NCI-H2029 (cell line): ENCODE measurements at places on chromosomes 5 and 9.

GRCh38 chr5:61638476-61638875, 306.4 kb downstream of the ZSWIM6 start:
- DNase-seq = no peak

DNA sequence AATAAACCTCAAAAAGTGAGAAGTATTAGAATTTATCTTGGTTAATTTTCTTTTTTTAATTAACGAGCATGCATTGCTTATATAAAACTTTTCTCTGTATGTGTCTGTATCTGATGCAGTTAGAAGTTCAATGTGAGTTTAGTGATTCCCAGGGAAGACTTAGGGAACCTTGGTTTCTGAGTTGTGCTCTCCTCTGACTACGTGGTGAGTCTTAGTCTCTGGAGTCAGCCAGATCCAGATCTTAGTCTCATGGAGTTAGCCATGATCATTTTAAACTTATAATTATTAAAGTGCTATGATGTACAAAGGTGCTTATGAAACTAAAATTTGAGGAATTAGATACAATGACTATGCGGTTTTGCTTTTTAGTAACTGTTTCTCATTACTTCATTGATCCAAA, 285.3 kb upstream of the DMRT1 start:
- DNase-seq = no peak

DNA sequence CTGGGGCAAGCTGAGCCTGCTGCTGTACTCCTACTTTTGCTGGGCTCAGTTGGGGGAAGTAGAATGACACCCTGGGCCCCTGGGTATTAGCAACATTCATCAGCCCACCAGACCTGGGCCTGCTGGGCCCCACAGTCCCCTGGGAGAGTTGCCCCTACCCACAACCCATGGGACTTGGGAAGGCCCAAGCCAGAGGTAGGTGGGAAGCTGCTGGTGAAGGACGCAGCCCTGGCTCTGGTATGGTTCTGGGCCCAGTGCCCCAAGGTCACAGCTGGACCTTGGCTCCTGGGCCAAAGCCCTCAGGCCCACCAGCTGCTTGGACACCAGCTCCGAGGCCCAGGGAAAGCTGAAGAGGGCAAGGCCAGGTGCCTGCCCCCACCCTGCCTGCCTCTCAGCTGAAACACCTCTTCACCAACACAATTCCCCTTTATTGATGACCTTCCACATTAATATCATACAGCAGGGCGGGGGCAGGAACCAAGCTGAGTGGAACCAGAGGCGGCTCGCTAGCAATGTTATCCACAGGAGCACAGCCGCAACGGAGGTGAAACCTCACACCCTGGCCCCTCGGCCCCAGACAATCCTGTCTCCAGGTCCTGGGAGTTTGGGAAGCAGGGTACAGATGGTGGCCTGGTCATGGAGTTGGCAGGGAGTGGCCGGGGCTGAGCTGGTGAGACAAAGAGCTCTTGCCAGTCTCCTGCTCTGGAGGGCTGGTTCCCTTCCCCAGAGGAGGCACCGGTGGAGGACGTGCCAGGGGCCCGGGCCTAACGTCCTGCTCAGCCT, 13.7 kb downstream of the DOLPP1 start:
- no peak for DNase-seq

GRCh38 chr9:133210609-133211008, 1.6 kb upstream of the OBP2B start:
- DNase-seq = no peak

DNA sequence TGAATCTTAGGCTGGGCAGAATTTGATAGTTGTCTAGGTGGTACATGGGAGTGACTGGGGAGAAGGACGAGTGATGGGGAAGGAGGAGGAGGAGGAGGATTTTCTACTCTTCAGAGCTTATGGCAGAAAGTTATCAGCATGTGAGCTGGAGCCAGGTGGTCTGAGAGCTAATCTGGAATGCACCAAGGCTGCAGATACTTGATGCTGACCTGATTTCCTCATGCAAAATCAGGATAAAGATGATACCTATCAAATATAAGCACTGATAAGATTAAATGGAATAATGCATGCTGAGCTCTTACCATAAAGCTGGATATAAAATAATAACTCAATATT, 250.4 kb downstream of the SEMA5A start:
- no peak for DNase-seq

- DNase-seq = no peak
These were observed 5.4 kb downstream of the MRPL36 start for GRCh38 chr5:1793966-1794900.

DNA sequence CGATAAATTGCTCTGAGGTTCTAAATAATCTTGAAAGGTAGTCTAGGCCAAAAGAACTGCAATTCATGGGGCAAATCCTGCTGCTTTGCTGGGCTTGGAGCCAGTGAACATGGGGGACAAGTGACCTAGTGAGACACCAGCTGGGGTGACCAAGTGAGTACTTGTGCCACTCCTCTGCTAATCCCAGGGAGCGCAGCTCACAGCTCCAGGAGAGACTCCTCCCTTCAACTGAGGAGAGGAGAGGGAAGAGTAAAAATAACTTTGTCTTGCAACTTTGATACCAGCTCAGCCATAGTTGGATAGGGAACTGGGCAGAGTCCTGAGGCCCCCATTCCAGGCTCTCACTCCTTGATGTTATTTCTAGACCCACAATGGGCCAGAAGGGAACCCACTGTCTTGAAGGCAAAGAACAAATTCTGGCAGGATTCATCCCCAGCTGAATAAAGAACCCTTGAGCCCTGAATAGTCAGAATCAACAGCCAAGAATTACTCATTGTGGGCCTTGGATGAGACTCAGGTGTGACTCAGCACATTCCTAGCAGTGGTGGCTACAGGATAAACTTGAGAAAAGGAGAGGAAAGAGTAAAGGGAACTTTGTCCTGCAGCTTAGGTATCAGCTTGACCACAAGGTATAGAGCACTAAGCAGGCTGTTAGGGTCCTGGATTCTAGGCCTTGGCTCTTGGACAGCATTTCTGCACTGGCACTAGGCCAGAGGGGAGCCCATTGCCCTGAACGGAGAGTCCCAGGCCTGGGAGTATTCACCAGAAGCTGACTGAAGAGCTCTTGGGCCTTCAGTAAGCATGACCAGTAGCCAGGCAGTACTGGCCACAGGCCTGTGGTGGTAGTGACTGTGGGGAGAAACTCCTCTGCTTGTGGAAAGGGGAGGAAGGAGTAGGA, 288.3 kb upstream of the CDH18 start:
- no peak for DNase-seq

DNA sequence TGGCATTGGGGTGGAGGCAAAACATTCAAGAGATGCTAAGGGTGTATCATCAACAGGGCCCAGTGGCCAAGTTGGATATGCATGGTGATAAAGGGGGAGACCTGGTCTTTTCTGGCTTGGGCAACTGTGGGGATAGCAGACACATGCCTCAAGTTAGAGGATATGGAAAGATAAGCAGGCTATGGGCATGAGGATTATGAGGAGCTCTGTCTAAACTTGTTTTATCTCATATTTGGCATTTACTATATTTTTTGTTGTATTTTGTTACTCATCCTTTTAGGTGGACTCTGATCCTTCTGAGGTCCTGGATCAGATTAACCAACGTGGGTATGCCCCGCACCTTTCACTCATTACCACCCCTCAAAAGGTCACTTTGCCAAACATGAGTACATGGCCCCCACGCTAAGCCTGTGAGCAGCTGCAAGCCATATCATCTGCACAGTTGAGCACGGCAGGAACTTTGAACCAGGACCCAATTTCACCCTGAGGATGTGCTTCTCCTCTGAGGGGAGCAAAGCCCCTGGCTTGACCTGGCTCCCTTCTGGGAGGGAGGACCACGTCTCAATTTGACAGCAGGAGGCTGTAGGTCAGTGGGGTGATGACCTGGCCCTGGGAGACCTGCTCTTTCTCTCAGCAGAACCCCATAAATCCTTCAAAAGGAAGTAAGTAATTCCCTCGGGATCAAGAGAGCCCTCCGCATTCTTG, 71.1 kb upstream of the CD180 start:
- no peak for DNase-seq

GRCh38 chr9:27538647-27539046, 9.0 kb upstream of the MOB3B start:
- DNase-seq = no peak

DNA sequence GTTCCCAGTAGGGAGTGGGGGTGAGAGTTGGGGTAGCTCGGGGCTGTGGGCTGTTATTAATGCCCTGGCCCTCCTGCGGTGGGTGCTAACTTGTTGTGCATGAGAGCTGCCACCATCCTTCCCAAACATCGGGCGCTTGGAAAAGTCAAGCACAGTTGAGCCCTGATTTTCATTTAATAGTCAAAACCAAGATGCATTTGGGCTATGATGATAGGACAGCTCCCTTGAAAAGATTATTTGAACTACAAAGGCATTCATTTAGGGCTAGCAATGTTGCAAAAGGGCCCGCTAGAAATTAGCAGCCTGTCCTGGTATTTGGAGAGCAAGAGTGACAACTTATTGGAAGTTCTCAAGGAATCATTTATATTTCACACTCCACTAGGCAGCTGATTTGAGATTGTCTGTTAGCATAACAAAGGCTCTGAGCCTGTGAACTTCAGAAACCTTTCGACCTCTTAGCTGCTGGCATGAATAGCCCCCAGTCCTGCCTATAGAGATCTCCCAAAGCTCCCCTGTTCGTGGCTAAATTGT, 128.2 kb upstream of the TMEM161B start:
- DNase-seq = no peak

- DNase-seq = no peak
These were observed 13.4 kb upstream of the GRHPR start for GRCh38 chr9:37408933-37409710.

DNA sequence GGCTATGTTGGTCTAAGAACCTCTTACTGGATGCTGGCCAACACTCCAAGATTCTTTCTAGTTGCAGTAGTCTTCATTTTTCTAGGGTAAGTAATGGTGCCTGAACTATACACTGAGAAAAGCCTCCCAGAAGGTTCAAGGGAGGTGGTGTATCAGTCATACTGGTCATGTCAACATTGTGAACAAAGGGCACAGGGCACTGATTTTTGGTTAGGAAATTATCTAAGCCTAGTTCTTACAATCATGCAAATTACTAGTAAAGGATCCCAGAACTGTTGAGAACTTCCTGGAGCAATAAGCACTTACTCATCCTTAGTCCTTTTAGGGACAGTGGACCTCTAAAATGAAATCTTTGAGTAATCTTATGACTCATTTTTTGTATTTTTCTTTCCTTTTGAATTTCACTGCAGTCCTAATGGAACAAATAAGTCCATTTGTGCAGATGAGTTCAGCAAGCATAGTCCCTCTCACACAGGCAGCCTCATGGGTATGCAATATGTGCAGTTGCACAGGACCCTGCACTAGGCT, 21.1 kb upstream of the CDC42SE2 start:
- no peak for DNase-seq

DNA sequence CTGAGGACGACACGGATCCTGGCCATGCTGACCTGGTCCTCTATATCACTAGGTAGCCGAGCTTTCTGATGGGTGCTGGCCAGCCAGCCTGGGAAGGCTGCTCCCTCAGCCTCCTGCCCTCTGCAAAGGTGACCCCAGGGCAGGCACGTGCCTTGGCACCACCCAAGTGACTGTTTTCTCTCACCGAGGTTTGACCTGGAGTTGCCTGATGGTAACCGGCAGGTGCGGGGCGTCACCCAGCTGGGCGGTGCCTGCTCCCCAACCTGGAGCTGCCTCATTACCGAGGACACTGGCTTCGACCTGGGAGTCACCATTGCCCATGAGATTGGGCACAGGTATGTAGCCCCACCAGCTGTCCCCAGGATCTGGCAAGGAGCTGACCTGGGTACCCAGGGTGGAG, 3.8 kb downstream of the ADAMTS13 start:
- no peak for DNase-seq

GRCh38 chr5:54616031-54616430, 98.5 kb downstream of the SNX18 start:
- no peak for DNase-seq

- no peak for DNase-seq
These were observed 475.4 kb downstream of the DMAC1 start for GRCh38 chr9:7324152-7324598.
